ENCODE measurements at places on chromosomes 5 and 9.

GRCh38 chr9:121187636-121188305, 13.9 kb downstream of the RAB14 start:
- no peak for DNase-seq

DNA sequence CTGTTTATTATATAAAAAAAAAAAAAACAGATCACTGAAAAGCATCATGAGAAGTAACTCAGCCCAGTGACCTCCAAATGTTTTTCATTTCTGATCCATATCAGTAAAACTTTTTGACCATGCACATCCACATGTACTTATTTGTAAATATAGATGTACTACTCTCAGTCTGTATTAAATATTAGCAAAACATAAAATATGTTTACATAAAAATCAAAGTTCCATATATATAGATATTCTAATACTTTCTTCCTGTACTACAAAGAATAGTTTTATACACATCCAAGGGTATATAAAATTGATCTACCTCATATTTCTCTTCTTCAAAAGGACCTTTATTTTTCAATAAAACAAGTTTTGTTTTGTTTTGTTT, 309.1 kb downstream of the RAB3C start:
- no peak for DNase-seq

DNA sequence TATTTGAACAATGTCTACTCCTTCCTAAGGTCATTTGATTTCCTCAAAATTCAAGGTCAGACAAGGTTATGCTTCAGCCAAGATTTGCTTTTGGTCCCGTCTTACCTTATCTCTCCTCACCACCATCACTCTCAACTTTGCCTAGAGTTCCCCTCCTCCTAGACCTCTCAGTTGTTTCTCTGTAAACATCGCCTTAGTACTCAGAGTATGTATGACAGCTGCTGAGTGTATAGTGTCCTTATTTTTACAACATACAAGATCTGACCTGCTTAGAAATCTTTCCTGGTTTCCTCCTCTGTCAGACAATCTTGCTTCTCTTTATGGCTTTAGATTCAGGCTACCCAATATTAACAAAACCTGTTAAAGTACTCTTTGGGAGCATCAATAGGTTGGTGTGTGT, 50.0 kb upstream of the C6 start:
- no peak for DNase-seq

DNA sequence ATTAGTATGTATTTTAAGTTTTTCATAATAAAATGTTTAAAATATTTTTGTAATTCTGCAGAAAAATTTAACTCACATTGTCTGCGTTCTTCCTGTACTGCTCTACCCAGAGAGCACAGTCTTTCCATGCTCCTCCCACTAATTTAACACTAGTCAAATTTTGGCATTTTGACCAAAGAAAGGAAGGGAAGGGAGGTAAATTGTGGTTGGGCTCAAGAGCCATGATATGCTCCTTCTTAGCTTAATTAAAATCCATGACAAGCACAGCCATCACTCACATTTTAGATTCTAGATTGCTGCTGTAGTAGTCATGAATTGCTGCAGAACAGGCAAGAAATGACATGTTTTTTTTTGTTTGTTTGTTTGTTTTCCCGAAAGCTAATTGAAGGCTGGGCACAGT, 98.4 kb downstream of the NLN start:
- no peak for DNase-seq

Measured in HuH-7.5 (cell line).